ENCODE measurements at places on chromosomes 16 and 17.

- DNase-seq: no peak
Observed at GRCh38 chr16:14309906-14310305, 238.8 kb downstream of the MRTFB start.

DNA sequence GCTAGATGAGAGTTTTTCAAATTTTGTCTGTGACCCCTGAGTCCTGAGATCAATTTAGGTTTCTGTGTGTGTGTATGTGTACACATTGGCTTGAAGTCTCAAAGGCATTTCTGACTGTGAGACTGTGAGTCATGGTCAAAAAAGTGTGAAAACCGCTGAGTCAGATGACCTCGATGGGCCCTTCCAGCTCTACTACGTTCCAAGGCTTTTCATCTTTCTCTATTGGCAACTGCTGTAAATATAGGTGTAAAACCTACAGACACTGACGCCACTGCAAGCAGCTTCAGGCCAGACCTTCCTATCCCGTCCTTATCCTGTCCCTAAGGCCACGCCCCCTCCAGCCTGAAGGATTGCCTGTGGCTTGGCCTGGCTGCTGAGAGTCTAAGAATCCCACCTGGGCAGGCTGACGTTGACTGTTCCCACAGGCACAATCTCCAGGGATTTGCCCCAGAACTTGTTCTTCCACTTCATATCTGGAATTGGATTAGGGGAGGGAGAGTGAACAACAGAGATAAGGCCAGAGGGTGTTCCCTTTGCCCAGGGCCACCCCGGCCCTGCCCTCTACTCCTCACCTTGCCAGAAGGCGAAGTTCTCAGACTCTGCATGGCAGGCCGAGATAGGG lies 11.3 kb downstream of the OSBPL7 start:
- no peak for DNase-seq

GRCh38 chr16:85276721-85277120 lies 164.4 kb upstream of the CIBAR2 start:
- no peak for DNase-seq

GRCh38 chr16:85412911-85413520 lies 200.1 kb upstream of the GSE1 start:
- no peak for DNase-seq

- DNase-seq: no peak
Observed at GRCh38 chr17:47064684-47065083, 85.6 kb upstream of the RPRML start.

DNA sequence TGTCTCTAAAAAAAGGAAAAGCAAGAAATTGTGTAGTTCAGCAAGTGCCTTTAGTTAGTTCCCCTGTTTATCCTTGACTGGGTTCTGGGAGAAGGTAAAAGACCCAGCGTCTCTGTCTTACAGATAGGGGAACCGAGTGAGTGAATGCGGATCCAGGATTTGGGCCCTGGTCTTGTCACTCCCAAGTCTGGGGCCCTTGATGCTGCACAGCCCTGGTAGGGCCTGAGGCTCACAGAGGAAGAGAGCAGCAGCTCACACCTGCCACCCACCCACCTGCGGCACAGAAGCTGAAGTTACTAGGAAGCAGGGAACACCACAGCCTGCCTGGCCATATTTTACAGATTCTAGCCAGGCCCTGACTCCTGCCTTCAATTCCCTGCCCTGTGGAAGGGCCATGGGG lies 22.2 kb downstream of the LASP1 start:
- DNase-seq: no peak

DNA sequence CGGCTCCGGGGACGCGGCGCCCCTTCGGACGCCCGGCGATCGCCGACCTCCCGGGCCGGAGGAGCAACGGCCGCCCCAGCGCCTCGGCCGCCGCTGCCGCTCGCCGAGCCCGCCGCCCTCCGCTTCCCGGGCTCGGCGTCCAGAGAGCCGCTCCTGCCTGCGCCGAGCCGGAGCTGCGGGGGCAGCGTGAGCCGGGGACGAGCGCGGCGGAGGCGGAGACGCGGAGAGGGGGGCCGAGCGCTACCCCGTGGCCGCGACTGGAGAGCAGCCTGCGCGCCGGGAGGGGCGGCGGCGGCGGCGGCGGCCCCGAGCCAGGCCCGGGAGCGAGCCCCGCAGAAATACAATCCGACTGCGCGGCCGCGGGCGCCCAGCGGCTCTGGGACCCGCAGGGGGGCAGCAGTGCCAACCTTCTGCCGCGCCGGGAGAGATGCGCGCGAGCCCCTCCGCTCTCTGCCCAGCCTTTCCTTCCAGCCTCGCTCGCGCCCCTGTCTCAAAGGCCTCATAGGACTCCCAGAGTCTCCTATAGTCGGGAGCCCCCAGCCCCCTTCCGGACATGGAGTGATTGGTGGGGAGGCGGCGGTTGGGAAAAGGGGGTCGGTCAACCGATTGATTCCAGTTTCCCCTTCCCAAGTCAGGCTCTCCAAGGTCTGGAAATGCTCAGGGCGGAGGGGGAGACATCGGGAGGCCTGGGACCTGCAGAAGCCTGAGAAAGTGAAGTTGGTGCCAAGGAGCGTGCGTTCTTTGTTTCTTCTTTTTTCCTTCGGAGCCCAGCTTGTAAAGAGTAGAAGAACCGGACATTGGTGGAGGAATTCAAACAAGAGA lies 1.0 kb upstream of the SDK2 start:
- DNase-seq: no peak

DNA sequence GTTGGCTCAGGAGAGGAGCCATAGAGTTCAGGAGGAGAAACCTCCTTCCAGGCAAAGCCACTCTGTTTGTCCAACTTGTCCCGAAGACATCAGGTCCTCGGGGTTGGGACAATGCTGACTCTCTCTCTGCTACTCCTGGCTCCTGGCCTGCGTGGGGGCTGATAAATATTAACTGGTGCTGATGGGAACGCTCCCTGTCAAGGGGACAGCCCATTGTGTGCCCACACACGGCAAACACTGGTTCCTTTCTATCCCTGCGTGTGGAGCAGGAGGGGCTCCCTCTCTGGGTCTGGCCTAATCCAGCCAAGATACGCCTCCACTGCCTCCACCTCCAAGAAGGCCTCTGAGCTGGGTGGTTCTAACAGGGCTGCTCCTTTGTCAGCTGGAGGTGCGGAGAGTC lies 4.4 kb downstream of the KIF19 start:
- DNase-seq: no peak

DNA sequence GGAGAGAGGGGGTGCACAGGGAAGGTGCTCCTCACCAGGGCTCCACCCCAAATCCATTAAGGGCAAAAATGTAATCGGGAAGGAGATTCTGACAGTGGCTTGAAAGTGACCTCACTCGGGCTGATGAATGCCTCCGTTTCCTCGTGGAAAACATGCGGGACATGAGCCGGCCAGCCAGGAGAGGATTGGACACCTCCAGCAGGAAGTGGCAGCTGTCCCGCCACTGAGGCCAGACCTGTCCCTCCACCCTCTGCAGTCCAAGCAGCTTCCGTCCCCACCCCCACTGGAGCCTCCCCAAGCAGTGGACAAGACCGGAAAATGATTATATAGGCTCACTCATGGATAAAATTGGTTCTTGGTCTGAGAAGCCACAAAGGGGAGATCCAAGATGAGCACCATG lies 82.1 kb upstream of the CCL1 start:
- DNase-seq: no peak

DNA sequence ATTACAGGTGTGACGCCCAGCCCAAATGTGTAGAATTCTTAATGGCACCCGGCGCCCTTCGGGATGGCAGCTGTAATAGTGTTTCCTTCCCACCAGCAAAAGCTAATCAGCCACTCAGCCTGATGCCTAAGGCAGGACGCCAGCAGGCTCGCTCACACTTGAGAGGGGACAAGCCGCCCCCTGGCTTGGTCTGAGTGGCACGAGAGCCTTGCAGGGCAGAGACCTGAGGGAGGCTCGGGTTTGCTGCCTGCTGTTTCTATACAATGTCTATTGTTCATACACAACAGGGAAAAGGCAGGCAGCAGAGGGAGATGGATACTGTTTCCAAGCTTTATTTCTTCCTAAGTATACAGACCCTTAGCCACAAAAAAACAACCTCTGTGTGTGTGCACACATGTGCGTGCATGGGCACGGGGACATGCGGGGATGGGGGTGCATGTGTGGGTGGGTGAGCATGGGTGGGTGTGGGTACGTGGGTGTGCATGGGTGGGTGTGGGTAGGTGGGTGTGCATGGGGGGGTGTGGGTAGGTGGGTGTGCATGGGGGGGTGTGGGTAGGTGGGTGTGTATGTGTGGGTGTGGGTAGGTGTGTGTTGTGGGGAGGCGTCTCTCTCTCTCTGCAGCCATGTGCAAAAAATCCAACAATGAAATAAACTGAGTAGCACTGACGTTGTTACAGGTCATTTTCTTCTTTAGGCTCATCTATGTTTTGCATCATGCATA lies 10.0 kb downstream of the SLC38A8 start:
- DNase-seq: no peak

GRCh38 chr16:2523801-2524231 lies 3.6 kb downstream of the AMDHD2 start:
- no peak for DNase-seq

- no peak for DNase-seq
Observed at GRCh38 chr17:65956814-65957213, 235.1 kb downstream of the CEP112 start.

- DNase-seq: no peak
Observed at GRCh38 chr17:78738278-78738677, 43.8 kb downstream of the CYTH1 start.

DNA sequence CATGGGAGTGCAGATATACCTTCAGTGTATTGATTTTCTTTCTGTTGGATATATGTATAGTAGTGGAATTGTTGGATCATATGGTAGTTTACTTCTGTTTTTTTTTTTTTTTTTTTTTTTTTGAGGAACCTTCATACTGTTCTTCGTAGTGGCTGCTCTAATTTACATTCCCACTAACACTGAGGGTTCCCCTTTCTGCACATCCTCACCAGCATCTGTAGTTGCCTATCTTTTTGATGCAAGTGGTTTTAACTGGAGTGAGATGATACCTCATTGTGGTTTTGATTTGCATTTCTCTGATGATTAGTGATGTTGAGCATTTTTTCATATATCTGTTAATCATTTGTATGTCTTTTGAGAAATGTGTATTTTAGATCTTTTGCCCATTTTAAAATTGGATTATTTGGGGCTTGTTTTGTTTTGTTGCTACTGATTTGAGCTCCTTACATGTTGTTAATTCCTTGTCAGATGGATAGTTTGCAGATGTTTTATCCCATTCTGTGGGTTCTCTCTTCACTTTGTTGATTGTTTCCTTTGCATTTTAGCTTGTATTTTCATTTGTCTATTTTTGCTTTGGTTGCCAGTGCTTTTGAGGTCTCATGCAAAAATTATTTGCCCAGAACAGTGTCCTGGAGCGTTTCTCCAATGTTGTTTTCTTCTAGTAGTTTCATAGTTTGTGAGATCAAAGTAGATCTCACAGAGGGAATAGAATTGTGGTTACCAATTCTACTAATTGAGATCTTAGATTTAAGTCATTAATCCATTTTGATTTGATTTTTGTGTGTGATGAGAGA lies 25.0 kb upstream of the BCAS3 start:
- DNase-seq: peak; percentile 57

- no peak for DNase-seq
Observed at GRCh38 chr16:58418026-58418425, 25.8 kb downstream of the GINS3 start.

- DNase-seq: no peak
Observed at GRCh38 chr17:42849451-42850181, 1.4 kb upstream of the AOC3 start.
